ENCODE measurements at places on chromosomes 13 and 19.

GRCh38 chr19:5096536-5096935 is 127.6 kb downstream of the KDM4B start:
- DNase-seq: no peak

DNA sequence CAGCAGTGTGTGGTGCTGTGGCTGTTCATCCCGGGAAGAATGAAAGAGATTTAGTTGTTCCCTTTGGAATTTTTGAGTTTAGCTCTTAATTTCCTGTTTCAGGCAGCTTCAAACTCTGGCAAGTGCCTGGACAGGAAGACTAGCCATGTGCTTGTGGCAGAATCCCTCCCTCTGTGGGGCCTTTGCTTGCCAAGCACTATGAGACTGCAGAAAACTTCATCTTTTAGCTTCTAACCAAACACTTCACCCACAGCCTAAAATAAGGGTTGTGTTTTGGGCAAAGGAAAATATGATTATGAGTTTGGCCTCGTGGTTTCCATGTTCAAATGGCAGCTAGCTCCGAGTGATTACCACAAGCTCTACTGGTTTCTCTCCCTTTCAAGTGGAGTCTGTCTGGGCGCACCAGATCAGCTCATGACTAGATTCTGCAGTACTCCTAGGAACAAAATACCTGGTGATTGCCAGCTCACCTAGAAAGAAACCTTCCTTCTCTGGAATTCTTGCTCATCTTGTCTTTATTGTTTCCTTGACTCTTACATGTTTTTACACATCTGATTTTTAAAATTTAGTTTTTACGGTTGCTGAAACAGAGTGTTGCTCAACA is 707.5 kb downstream of the SLITRK6 start:
- peak; percentile 1 for DNase-seq

- DNase-seq: no peak
Observed at GRCh38 chr13:27790523-27790922, 1.8 kb upstream of the GSX1 start.

GRCh38 chr13:69028936-69029335 is 1078.7 kb upstream of the ATXN8OS start:
- DNase-seq: no peak

DNA sequence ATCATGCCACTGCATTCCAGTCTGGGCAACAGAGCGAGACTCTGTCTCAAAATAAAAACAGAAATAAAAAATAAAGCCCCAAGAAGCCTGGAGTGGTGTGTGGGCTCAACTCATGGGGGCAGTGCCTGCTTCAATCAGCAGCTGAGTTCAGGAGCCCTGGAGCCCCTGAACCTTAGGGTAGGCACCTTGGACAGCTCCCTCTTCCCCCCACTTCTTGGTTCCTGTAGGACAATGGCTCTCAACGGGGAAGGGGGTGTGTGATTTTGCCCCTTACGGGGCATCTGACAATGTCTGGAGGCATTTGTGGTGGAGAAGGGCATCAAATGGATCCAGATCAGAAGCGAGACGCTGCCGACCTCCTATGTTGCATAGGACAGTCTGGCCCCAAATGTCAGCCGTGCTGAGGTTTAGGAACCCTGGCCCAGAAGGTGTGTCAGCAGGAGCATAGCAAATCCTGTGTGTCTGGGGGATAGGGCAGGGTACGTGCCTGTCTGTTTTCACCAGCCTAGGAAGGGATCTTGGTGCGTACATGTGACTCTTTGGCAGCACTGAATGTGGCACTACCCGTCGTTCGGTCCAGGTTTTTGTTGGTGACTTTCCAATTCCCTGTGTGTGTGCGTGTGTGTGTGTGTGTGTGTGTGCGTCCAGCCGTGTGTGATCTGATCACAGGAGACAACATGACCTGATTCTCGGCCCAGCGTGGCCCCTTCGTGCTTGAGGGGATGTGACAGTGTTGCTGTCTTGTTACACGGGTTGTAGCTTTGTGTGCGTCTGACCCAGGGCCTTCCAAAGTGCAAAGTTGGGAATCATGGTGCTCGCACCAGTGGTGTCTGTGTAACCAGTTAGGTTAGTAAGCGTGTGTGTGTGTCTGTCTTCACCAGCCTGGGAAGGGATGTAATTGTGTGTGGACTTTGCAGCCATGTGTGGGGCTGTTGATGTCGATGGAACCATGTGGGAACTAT is 7.5 kb downstream of the IGLON5 start:
- DNase-seq: no peak

- DNase-seq: no peak
Observed at GRCh38 chr13:32428581-32429432, 877 bp upstream of the N4BP2L1 start.

Data from EL (cell line).